ENCODE measurements at places on chromosomes 12 and 14.

DNA sequence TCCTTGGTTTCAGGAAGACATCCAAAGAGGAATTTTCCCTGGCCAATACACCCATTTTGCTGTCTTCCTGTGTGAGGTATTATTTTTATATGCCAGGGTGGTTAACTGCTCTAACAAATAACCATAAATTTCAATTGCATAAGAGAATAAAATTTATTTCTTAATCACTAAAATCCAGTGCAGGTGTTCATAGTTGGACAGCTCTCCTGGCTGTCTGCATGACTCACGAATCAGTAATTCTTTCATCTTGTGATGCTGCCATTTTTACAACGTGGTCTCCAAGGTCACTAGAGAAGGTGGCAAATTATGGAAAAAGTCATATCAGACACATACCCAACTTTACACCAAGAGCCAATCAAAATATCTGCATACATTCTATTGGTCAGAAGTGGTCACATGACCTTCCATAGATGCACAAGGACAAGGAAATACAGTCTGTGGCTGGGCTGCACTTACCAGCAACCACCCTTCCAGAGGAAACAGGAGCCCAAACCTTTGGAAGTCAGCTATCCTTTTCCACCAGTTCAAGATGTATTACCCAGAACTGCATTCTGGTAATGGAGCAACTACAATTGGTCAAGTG is 193.5 kb upstream of the PLEKHG7 start:
- no peak overlapping the region for H3K4me3 ChIP-seq
- no peak for DNase-seq
- H3K4me1 ChIP-seq: peaks cover 12% of the 10 kb centered on the region

DNA sequence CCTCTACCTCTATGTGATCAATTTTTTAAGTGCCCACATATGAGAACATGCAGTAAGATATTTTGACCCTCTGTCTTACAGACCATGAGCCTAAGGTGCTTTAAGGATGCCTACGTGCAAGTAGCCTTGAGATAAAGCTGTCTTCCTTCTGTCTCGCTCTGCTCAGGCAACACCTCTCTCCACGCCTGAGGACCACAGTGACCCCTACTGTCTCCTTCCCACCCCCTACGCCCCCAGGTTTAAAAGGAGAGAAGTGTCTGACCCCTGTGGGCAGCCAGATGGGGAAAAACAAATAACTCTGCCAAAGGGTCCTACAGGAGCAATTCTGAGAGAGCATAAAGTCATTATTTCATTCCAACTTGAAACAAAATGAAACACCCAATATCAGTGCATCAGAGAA is 286.4 kb upstream of the TMEM132C start:
- no peaks in the 10 kb centered on the region for H3K27me3 ChIP-seq
- H3K27ac ChIP-seq: no peak overlapping the region
- no peaks in the 10 kb centered on the region for H3K36me3 ChIP-seq
- no peak for DNase-seq

GRCh38 chr12:131491916-131492490 is 218.9 kb upstream of the SFSWAP start:
- H3K4me1 ChIP-seq: peaks cover 13% of the 10 kb centered on the region
- DNase-seq: no peak
- H3K36me3 ChIP-seq: peaks cover 3% of the 10 kb centered on the region
- H3K27ac ChIP-seq: no peak overlapping the region

DNA sequence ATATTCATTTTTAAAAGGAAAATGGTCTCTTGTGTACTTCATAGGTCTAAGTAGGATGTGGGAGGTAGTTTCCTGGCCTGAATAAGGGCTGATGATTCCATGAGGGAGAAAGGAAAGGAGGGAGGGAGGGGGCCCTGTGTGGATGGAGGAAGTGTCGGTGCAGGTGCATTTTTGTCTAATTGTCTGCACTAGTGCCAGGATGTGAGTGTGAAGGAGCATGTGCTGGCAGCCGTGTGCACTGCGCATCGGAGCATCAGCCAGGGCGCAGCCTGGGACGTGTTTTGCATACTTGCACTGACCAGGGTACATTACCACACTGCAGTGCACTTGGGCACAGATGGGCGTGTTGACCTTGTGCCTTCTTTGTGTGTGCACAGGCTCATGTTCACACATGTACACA is 29.2 kb downstream of the SMUG1 start:
- H3K27ac ChIP-seq: no peak overlapping the region
- DNase-seq: no peak
- no peak overlapping the region for H3K4me3 ChIP-seq
- peaks cover 7% of the 10 kb centered on the region for H3K4me1 ChIP-seq
- peaks cover 26% of the 10 kb centered on the region for H3K36me3 ChIP-seq
- peaks cover 64% of the 10 kb centered on the region for H3K27me3 ChIP-seq

DNA sequence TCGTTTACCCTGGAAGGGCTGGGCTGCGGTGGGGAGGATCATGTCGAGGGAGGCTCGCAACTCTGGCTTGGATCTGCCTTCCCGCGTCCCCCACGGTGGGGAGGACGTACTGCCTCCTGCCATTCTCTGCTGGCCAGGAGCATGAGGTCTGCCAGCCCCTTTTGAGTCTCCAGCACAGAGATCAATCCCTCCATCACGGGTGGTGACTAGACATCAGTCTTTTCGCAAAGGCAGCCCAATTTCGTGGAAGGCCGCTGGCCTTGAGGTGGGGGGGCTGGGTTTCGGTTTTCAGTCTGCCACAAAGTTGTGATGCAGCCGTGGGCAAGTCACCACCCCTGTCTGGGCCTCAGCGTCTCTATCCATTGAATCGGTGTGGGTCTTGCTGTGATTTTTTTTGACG is 62.2 kb downstream of the PRMT8 start:
- H3K4me1 ChIP-seq: peaks cover 16% of the 10 kb centered on the region
- H3K27me3 ChIP-seq: peaks cover 53% of the 10 kb centered on the region
- no peak overlapping the region for H3K4me3 ChIP-seq
- H3K27ac ChIP-seq: no peak overlapping the region
- peaks cover 13% of the 10 kb centered on the region for H3K36me3 ChIP-seq
- DNase-seq: no peak

DNA sequence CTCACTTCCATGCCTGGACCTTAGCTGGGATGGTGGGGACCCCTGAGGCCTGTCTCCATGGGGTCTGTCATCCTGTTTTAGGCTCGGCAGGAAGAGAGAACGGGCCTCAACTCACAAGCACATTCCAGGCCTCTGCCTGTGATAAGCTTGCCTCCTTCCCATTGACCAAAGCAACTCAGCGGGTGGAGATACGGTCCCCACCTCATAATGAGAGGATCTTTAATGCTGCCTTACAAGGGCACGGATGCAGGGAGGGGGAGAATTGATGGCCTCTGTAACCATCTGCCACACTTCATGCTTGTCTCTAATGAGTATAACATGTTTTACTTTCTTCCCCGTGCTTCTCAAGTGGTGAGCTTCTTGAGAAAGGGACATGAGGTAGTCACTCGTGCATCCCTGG is 50.0 kb downstream of the GLT1D1 start:
- no peak overlapping the region for H3K27ac ChIP-seq
- H3K4me1 ChIP-seq: no peaks in the 10 kb centered on the region
- H3K36me3 ChIP-seq: no peaks in the 10 kb centered on the region
- no peak overlapping the region for H3K4me3 ChIP-seq
- H3K27me3 ChIP-seq: peaks cover 6% of the 10 kb centered on the region
- DNase-seq: no peak

GRCh38 chr12:100698518-100698917 is 96.1 kb upstream of the ANO4 start:
- H3K27ac ChIP-seq: no peak overlapping the region
- H3K36me3 ChIP-seq: no peaks in the 10 kb centered on the region
- peaks cover 16% of the 10 kb centered on the region for H3K27me3 ChIP-seq
- no peak for DNase-seq
- no peaks in the 10 kb centered on the region for H3K4me1 ChIP-seq

DNA sequence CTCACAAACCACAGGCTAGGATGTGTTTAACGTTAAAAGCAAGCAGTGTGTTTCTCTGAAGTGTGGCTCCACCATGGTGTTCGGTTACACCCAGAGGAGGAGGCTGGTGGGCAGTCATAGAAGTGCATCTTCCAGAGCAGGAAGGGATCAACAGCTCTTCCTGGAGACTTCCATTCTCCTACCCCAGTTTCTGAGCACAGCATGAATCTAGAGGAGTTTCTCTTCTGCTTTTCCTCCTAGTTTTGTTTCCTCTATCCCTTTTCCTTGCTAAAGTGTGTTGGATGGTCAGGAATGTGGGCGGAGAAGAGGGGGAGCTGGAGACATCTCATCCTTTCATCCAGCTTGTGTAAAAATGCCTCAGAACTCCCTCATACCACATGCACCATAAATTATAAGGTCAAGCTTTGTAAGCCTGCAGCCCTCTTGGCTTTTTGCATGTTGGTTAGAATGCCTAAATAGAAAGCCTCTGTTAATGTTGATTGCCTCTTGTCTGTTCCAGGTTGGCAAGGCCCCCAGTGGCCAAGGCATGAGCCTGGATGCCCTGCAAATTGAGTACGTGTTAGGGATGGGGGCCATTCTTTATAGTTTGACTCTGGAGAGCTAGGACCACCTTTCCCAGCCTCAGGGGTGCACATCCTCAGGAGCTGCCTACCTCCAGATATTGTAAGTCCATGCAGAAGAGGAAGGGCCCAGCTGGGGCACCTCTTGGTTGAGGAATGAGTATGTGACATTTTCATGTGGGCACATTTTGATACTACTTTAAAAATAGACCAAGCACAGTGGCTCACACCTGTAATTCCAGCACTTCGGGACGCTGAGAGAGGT is 4.0 kb upstream of the CKAP4 start:
- no peaks in the 10 kb centered on the region for H3K27me3 ChIP-seq
- H3K4me3 ChIP-seq: no peak overlapping the region
- DNase-seq: no peak
- no peaks in the 10 kb centered on the region for H3K36me3 ChIP-seq
- H3K27ac ChIP-seq: no peak overlapping the region
- peaks cover 12% of the 10 kb centered on the region for H3K4me1 ChIP-seq

DNA sequence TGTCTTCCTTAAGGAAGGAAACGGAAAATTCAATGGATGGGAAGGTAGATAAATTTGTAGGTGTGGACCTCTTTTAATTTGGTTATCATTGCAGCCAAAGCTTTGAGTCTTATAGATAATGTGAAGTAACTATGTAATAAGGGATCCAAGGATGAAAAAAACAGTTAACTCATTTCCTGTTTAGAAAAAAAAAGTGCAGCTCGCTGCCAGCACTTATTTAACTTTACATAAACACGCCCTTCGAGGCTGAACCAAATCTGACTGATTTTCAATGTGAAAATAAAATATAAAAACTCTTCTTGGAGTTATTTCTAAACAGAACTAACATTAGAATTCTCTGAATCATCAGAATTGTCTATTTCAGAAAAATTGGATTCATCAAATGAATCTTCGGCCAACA is 7.0 kb downstream of the NUBPL start:
- no peak for DNase-seq
- H3K27ac ChIP-seq: no peak overlapping the region
- peaks cover 14% of the 10 kb centered on the region for H3K4me1 ChIP-seq
- no peaks in the 10 kb centered on the region for H3K27me3 ChIP-seq

GRCh38 chr12:95349291-95349690 is 124.7 kb upstream of the METAP2 start:
- no peak overlapping the region for H3K4me3 ChIP-seq
- DNase-seq: no peak
- peaks cover 3% of the 10 kb centered on the region for H3K4me1 ChIP-seq
- peaks cover 8% of the 10 kb centered on the region for H3K27me3 ChIP-seq
- no peak overlapping the region for H3K27ac ChIP-seq

GRCh38 chr12:49043856-49044258 is 16.7 kb downstream of the KMT2D start:
- no peaks in the 10 kb centered on the region for H3K27me3 ChIP-seq
- peaks cover 7% of the 10 kb centered on the region for H3K4me1 ChIP-seq
- peak overlapping the region; percentile 86 for H3K27ac ChIP-seq

GRCh38 chr14:88189417-88190191 is 133.5 kb downstream of the KCNK10 start:
- peak overlapping the region; percentile 64 for H3K4me3 ChIP-seq
- H3K36me3 ChIP-seq: no peaks in the 10 kb centered on the region
- H3K27me3 ChIP-seq: peaks cover 55% of the 10 kb centered on the region

GRCh38 chr12:62044450-62045135 is 215.6 kb upstream of the USP15 start:
- DNase-seq: no peak
- peaks cover 5% of the 10 kb centered on the region for H3K27me3 ChIP-seq
- H3K4me3 ChIP-seq: no peak overlapping the region
- H3K27ac ChIP-seq: no peak overlapping the region
- no peaks in the 10 kb centered on the region for H3K36me3 ChIP-seq

DNA sequence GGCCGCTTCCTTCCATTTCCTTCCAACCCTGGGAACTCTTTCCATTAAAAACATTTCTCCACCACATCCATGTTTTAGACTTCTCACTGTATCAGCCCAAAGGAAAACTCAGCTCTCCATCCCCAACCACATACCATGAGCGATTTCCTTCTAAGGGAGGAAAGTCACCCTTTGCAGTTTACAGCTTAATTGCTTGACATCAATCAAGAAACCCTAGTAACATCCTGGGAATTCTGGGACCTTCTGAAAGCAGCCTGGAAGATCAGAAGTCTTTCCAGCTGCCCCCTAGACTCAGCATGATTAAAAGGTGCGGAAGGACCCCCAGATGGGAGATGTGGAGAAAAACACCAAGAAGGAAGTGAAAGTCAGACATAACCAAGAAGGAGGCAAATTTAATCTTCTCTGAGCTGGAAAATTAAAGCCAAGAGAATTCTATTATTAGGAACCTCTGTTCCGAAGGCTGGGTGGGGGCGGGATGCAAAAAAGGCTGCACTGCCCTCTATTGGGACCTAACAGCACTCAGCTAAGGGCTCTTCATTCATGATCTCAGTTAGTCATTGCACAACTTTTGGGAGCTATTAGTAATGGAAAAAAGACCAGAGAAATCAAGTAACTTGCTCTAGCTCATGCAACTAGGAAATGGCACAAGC is 73.3 kb upstream of the PLXNC1 start:
- no peak overlapping the region for H3K27ac ChIP-seq
- peaks cover 33% of the 10 kb centered on the region for H3K4me1 ChIP-seq
- H3K27me3 ChIP-seq: peaks cover 33% of the 10 kb centered on the region
- H3K36me3 ChIP-seq: no peaks in the 10 kb centered on the region
- DNase-seq: no peak
- no peak overlapping the region for H3K4me3 ChIP-seq

GRCh38 chr12:57016348-57016747 is at the start of gene TAC3:
TSS of gene TAC3 (minus strand) at chr12:57016529. CDS start at chr12:57015797, 732 bp downstream.
- H3K36me3 ChIP-seq: peaks cover 4% of the 10 kb centered on the region
- H3K4me3 ChIP-seq: no peak within 1 kb of the TSS
- H3K27ac ChIP-seq: no peak within 1 kb of the TSS

DNA sequence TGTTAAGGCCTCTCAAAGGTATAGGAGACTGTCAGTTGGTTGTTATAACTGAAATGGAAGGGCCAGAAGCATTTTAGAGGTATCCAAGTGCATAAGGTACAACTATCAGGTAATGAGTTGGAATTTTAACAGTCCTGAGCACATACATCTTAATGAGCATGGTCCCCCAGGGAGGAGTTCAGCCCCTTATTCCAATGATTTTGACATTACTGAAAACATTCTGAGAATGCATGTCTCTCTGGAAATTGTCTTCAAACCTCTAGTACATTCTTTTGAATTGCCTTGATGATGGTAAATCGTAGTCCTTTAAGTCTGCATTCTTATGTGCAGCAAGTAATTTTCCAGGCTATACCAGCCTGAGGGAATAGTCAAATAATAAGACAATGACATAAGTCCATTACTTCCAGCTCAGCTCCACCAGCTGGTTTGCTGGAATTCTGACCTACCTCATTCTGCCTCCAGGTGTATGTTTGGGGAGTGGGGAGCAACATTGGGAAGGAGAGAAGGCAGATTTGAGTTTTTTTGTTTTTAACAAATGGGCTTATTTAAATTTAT is 239.2 kb downstream of the MSRB3 start:
- DNase-seq: no peak
- no peaks in the 10 kb centered on the region for H3K4me1 ChIP-seq
- H3K4me3 ChIP-seq: no peak overlapping the region
- no peaks in the 10 kb centered on the region for H3K36me3 ChIP-seq
- no peak overlapping the region for H3K27ac ChIP-seq

Measured in T-helper 17 cell (primary cell).